Right cardiac atrium (tissue), 5 donors: ENCODE measurements at places on chromosomes 3 and 15. TPM values are rescaled to one million over a fixed set of nuclear protein-coding genes. Genes with fewer than 3 reads are reported as not detected.

The IL17RB gene
- 1.3 TPM for polyA plus RNA-seq

The LDHAL6B gene
- not detected for polyA plus RNA-seq

- no peak for DNase-seq
Measured at GRCh38 chr3:114499976-114500375, 206.1 kb downstream of the TIGIT start.

DNA sequence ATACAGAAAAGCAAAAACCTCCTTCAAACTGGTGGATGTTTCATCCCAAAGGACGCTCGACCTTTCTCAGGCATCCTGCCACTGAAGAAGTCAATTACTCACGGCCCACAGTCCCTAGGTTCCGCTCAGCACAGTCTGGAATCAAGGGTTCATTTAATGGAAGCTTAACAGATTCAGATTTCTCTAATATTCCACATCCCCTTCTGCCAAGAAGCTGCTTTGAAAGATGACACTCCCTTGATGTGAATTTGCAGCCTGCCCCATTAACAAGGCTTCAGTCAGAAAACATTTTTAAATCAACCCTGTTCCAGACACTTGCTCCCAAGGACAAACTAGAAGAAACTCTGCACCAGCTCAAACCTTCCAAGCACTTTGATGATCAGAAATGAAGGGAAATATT lies 81.2 kb downstream of the LIPC start:
- no peak for DNase-seq

DNA sequence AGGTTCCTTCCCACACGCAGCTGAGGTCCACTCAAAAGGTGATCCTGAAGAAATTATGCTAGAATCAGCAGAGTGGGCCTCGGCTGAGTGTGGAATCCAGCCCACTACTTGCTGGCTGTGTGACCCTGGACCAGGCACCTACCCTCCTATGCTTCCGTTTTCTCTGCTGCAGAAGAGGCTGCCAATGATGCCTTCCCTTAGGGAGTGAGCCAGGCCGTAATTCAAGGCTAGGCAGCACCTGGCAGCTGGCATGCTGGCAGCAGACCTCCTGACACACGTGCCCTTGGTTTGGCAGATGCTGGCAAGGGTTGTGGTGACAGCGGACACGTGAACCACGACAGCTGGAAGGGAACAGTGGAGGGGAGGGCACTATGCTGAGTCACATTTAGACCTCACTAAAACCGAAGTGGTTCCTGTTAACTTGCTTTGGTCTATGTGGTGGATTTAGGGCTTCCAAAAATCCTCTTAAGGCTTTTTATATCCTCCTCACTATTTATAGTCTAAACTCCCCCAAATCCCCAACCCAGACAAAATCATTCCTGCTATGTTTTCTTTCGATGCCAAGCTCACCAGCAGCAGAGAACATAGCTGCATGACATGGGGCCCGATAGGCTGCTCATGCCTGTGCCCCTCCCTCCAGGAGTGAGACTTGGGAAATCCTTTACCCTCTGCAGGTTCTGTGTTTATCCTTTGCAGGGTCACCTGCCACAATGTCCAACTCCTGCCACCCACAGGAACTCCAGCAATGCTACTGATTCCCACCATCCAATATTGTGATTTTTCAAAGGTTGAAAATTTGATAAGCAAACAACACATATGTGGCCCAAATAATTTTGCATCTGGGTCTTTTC lies 10.6 kb upstream of the PCSK6 start:
- peak; percentile 84 for DNase-seq

The CNTN3 gene
- polyA plus RNA-seq = 5.6 TPM

- no peak for DNase-seq
Measured at GRCh38 chr3:16187213-16187790, 12.8 kb downstream of the GALNT15 start.

The TNK2 gene
- 40.1 TPM for polyA plus RNA-seq

GRCh38 chr3:15932348-15933300 lies 134.8 kb upstream of the ANKRD28 start:
- peak; percentile 48 for DNase-seq

DNA sequence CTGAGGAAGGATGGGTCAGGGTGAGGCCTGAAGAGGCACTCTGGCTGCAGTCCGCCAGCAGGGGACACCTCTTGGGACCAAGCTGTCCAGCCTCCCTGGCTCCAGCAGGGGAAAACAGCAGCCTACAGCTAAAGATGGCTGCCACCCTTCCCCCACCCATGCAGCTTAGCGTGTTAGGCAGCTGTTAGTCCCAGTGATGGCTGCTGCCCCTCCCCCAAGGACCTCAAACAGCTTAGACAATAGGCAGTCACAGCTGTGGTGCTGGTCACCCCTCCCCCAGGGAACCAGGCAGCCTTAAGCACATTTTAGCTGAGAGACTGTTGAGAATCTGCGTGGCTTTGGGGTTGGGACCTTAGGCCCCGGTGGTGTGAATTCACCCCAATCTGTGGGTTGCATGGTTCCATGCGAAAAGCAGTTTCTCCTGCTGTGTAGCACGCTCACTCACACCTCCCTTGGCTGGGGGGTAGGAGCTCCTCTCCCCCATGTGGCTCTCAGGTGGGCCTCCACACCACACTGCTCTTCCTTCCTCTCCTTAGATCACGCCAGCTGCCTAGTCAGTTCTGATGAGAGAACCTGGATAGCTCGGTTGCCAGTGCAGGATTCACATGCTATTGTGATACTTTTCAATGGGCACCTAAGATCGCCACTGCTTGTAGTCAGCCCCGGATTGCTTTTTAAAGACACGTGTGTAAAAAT lies 140.5 kb upstream of the CADPS start:
- no peak for DNase-seq

- peak; percentile 57 for DNase-seq
Measured at GRCh38 chr15:24848050-24848449, 106.7 kb upstream of the SNRPN start.

The SCG3 gene
- 0.07 TPM for polyA plus RNA-seq

The PLSCR1 gene
- 20.8 TPM for polyA plus RNA-seq

GRCh38 chr15:35705884-35706585 lies 160.1 kb upstream of the DPH6 start:
- DNase-seq = no peak

GRCh38 chr3:38109580-38110313 lies 27.2 kb downstream of the ACAA1 start:
- no peak for DNase-seq

The ANKRD63 gene
- 0.68 TPM for polyA plus RNA-seq

The IL17RC gene
- 40.4 TPM for polyA plus RNA-seq

DNA sequence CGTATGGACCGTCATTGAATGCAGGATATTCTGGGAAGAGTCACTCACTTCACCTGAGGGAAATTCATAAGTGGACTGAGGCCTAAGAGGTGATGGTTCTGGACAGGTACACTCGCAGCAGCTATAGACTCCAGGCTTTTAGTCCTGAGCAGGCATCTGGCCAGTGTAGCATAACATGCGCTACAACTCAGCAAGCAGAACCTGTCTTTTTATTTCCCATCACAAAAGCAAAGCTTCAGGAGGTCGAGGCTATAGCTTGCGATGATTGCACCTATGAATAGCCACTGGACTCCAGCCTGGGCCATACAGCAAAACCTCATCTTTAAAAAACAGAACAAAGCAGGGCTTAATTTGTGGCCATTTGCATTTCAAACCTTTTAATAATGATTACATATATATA lies 185.8 kb downstream of the KCNH8 start:
- no peak for DNase-seq

DNA sequence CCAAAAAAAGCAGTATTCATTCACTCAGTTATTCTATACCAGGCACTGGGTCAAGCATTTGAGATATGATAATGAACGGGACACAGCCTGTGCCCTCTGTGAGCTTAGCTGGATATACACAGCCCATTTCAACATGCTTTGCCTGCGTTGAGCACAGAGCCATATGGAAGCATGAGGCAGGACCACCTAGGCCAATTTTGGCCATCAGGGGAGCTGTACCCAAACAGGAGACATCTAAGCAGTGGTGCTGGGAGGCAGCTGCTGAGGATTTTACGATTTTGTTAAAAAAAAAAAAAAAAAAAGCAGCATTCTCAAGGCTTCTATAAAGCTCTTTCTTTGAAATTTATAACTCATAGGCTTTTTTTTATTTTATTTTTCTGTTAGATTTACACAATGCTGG lies 87.2 kb upstream of the SLC2A2 start:
- no peak for DNase-seq

DNA sequence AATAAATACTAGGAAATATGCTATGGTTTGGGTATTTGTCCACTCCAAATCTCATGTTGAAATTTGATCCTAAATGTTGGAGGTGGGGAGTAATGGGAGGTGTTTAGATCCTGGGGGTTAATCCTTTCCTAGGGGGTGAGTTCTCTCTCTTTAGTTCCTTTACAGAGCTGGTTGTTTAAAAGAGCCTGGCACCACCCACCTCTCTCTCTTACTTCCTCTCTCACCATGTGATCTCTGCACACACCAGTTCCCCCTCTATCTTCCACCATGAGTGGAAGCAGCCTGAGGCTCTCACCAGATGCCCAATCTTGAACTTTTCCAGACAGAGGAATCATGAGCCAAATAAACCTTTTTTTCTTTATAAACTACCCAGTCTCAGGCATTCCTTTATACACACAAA lies 10.5 kb downstream of the SLC24A5 start:
- no peak for DNase-seq

The ZCWPW2 gene
- polyA plus RNA-seq = 2.4 TPM

The ATP10A gene
- 0.95 TPM for polyA plus RNA-seq

The DAZL gene
- not detected for polyA plus RNA-seq

The EOGT gene
- polyA plus RNA-seq = 26.1 TPM

DNA sequence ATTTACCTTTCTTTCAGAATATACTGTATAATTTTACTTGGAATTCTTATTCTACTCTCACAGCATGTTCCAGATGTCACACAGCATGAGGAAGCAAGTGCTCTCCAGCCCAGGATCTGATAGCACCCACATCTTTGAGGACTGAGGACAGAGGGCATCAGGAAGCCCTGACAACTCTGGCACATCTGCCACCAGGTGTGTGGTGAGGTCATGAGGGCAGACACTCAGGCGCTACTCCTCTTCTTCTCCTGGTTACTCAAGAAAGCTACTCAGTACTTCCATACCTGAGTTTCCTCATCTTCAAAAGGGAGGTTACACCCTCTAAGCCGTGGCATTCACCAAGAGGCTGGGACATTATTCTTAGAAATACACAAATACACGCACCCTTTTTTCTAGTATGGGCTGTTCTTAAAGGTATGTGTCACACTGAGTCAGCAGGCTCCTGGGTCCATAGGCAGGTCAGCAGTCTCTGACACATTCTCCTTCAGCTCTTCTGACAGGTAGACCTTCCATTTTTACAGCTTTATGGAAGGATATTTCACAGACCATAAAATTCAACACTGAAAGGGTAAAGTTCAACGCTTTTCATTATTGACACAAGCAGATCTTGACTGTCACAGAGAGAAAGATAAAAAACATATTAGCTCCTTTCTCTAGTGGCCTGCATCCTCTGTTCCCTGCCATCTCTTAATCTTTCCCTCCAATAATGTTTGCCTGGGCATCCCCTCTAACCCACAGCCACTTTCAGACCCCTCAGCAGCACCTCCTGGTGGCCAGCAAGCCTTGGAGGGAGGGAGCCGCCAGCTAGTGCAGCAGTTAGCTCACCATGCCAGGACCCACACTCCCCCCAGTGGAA lies 103.2 kb upstream of the TJP1 start:
- peak; percentile 92 for DNase-seq

The BUB1B gene
- polyA plus RNA-seq = 0.18 TPM

DNA sequence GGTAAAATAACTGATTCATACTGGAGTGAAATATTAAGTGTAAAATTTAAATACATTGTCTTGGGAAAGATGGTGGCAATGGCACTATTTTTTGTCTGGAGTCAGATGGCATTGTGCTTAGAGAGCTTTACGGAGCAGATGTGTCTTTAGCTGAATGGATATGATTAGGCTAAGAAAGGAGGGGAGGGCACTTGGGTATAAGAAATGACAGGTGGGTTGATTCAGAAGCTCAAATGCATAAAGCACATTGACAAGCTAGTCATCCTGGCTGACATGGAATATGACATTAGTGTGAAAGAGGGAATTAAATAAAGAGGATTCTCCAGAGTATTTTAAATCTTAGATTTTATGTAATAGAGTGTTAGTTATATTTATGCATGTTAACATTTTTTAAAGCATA lies 570.1 kb upstream of the CBLB start:
- DNase-seq = no peak

DNA sequence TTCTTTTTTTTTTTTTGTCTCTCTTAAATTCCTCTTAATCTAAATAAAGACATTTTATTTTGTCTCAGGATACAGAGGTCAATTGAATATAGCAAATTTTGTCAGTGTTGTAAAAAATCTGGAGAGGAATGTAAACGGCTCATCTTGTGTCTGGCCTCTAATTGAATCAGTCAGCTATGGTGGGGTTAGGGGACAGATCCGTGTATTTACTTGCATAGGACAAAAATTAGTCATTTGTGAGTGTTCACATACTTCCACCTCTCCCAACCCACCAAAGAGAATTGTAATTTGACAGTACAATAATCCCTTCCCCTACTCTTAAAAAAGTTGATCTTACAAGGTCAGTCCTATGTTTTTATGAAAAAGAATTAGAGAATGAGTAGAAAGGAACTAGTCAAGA lies 18.3 kb downstream of the PPARG start:
- no peak for DNase-seq

GRCh38 chr3:57729334-57730045 lies 26.6 kb upstream of the SLMAP start:
- DNase-seq = no peak

GRCh38 chr15:64843991-64844390 lies 2.3 kb downstream of the PLEKHO2 start:
- DNase-seq = peak; percentile 51

The DNAH12 gene
- 0.09 TPM for polyA plus RNA-seq

The SMCO1 gene
- polyA plus RNA-seq = 46.1 TPM

- DNase-seq = no peak
Measured at GRCh38 chr3:40846451-40846850, 321.7 kb downstream of the ZNF621 start.

DNA sequence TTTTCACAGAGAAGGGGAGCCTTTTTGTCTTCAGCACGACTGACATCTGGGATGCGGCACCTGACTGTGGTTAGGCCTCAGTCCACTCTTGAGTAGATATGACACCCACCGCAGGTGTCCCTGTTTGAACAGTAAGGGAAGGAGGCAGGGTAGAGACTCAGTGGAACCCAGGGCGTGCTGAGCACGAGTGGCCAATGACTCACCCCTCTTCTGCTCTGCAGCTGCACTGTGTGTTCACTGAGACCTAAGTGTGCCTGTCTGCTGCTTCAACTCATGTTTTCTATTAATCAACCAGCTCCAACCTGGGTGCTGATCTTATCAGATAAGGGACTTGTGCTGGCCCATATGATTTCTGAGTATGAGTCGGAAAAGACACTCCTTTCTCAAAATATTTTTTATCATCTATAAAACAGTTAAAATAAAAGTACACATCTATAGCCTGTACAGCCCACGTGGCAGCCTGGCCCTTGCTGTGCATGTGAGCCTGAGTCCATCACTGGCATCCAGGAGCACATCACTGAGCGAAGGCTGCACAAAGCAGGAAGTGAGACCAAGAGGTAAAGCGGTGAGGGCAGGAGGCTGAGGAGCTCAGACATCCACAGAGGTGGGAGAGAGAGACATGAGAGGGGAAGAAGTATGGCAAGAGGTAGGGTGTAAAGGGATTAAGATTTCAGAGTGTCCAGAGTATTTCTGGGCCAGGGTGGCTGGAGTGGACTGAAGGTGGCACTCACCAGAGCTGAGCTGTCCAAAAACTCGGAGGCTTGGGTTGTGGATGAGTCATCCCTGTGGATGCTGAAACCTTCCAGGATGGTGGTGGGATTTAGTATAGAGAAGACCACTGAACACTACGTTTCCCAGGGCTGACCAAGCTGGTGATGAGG lies 49.2 kb downstream of the SLC41A3 start:
- DNase-seq = no peak

The TM4SF18 gene
- 4.5 TPM for polyA plus RNA-seq

GRCh38 chr3:140898340-140899180 lies 43.1 kb upstream of the SLC25A36 start:
- no peak for DNase-seq
